Heart right ventricle (tissue), 16 donors: ENCODE measurements at places on chromosomes 4 and X. TPM values are rescaled to one million over a fixed set of nuclear protein-coding genes. Genes with fewer than 3 reads are reported as not detected.

The GPC4 gene
- polyA plus RNA-seq: 2.1 TPM

DNA sequence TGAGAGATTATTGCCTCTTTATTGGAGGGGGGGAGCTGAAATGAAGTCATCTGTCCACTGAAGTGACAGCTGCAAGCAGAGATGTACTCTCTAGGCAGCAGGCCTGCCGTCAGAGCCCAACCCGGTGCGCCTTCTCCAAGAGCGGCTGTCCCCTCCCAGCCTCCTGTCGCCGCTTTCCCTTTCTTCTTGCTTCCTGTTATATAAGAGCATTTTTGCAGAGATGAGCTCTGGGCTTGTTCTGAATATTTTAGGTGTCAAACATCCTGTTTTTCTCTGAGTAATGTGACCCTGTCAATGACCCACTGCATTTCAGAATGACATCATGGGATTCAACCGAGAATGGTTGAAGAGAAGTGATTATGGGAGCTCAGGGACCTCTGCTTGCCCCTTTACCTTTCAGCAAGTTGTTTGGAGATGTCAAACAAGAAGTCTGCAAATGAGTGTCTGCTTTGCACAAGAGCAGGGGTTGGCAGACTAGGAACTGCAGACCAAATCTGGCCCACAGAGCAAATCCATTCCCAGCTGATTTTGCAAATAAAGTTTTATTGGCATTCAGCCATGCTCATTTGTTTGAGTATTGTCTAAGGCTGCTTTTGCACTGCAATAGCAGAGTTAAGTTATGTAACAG lies 79.9 kb downstream of the SLC9A6 start:
- peak; percentile 65 for DNase-seq

- no peak for DNase-seq
Observed at GRCh38 chr4:138675685-138676084, 339.9 kb upstream of the NOCT start.

DNA sequence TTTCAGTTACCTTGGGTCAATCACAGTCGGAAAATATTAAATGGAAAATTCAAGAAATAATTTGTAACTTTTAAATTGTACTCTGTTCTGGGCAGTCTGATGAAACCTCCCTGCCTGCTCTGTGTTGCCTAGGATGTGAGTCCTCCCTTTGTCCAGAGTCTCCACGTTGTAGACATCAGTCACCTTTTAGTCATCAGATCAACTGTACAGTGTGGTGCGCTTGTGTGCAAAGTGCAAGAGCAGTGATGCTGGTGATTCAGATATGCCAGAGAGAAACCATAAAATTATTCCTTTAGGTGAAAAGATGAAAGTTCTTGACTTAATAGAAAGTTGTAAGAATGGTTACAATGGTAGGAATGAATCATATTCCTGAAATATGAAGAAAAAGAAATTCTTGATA lies 1.4 kb downstream of the SPATA4 start:
- DNase-seq: no peak

The EGF gene
- polyA plus RNA-seq: 0.54 TPM

The ABLIM2 gene
- 7.2 TPM for polyA plus RNA-seq

DNA sequence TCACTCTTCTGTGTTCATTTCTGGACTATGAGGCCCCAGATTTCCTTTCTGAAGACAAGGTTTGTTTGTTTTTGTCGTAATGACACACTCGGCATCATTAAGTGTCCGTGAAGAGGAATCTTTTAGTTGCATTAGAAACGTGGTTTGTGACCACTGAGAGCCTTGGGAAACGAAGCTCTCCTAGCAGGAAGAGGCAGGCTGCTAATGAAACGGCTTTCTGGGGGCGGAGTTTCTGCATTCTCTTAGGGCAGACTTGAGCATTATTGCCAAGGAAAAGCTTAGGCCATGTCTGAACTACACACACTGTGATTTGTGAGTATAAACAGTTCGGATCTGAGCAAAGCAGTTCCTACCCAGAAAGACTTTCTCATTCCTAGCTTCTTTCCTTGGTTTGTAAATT lies 64.0 kb downstream of the SOX3 start:
- no peak for DNase-seq

The AFM gene
- not detected for polyA plus RNA-seq

- no peak for DNase-seq
Observed at GRCh38 chr4:163500586-163500985, 6.1 kb downstream of the TMA16 start.

- peak; percentile 31 for DNase-seq
Observed at GRCh38 chr4:119246177-119246733, 33.7 kb downstream of the USP53 start.

GRCh38 chrX:17738737-17739535 lies 1.6 kb downstream of the SCML1 start:
- no peak for DNase-seq

The RHOXF2B gene
- polyA plus RNA-seq: not detected
